ENCODE measurements at places on chromosomes 1 and 21. TPM values are rescaled to one million over a fixed set of nuclear protein-coding genes. Genes with fewer than 3 reads are reported as not detected.
A peak's percentile ranks its signal among the peaks of the same experiment; 100 is the strongest.

The CTTNBP2NL gene
- polyA plus RNA-seq = 4.8 TPM

The FMO2 gene
- polyA plus RNA-seq = not detected

The DENND2C gene
- 0.96 TPM for polyA plus RNA-seq

The FAM72C gene
- 0.97 TPM for polyA plus RNA-seq

The CRYAA gene
- not detected for polyA plus RNA-seq

DNA sequence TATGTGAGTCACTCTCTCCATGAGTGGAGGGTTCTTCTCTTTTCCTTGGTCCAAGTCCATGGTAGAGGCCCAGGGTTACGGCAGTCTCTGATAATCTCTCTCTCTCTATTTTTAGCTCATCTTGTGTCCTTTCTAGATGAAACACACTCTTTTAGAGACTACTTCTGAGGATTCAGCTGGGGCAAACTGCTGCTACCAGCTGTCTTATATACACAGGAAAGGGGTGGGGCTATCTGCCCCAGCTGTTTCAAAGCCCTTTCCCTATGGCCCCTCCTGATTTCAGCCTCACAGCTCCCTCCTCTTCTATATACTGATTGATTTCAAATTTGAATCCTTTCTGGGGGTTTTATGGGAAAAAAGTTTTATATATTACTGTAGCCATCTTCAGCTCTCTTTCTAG lies 324.8 kb downstream of the RWDD3 start:
- no peak overlapping the region for H3K4me3 ChIP-seq
- DNase-seq = no peak
- H3K36me3 ChIP-seq = no peaks in the 10 kb centered on the region
- no peak overlapping the region for H3K27ac ChIP-seq
- H3K4me1 ChIP-seq = no peaks in the 10 kb centered on the region
- H3K27me3 ChIP-seq = no peaks in the 10 kb centered on the region

- no peaks in the 10 kb centered on the region for H3K36me3 ChIP-seq
- no peaks in the 10 kb centered on the region for H3K4me1 ChIP-seq
- H3K4me3 ChIP-seq = no peak overlapping the region
Measured at GRCh38 chr1:162035241-162035640, 11.6 kb upstream of the OLFML2B start.

GRCh38 chr1:106952776-106953175 lies 103.7 kb upstream of the PRMT6 start:
- no peaks in the 10 kb centered on the region for H3K27me3 ChIP-seq
- H3K36me3 ChIP-seq = no peaks in the 10 kb centered on the region
- H3K4me1 ChIP-seq = no peaks in the 10 kb centered on the region
- H3K27ac ChIP-seq = no peak overlapping the region
- H3K4me3 ChIP-seq = no peak overlapping the region
- DNase-seq = no peak

DNA sequence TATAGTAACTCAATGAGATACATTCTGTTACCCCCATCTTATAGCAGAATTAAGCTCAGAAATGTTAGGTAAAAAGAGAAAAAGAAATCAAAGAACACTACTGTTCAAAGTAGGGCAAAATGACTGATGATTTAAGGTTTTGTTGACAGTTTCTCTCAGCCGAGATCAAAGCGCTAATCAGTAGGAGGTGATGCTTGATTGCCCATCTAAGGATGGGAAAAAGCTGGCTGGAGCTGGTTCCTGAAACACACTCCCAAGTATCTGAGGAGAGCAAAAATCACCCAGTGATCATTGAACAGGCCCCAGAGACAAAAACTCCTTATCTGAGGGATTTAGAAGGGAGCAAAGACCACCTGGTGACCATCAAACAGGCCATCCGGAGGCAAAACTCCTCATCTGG lies 64.5 kb upstream of the CSF1 start:
- H3K4me1 ChIP-seq = no peaks in the 10 kb centered on the region
- no peak overlapping the region for H3K4me3 ChIP-seq
- no peaks in the 10 kb centered on the region for H3K27me3 ChIP-seq
- no peaks in the 10 kb centered on the region for H3K36me3 ChIP-seq
- DNase-seq = peak; percentile 8

DNA sequence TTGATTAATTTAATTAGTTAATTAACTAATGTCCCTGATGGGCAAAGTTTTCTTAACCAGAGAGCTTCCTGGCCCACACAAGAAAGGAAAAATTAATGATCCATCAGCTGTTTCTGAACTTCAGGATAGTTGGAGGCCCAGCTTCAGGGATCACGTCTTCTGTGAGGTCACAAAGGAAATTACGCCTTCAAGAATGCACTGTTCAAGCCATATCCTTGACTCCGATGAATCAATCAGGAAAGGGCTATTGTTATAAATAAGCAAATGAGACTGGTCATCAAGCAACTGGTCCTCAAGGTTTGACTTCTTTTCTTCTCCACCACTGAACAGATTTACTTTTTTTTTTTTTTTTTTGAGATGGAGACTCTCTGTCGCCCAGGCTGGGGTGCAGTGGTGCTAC lies 40.6 kb downstream of the TCP10L start:
- H3K27me3 ChIP-seq = no peaks in the 10 kb centered on the region
- no peak overlapping the region for H3K4me3 ChIP-seq
- no peaks in the 10 kb centered on the region for H3K36me3 ChIP-seq
- no peaks in the 10 kb centered on the region for H3K4me1 ChIP-seq

GRCh38 chr1:26942656-26943055 lies 17.6 kb downstream of the KDF1 start:
- no peaks in the 10 kb centered on the region for H3K4me1 ChIP-seq
- H3K4me3 ChIP-seq = no peak overlapping the region
- H3K36me3 ChIP-seq = peaks cover 52% of the 10 kb centered on the region
- DNase-seq = no peak

DNA sequence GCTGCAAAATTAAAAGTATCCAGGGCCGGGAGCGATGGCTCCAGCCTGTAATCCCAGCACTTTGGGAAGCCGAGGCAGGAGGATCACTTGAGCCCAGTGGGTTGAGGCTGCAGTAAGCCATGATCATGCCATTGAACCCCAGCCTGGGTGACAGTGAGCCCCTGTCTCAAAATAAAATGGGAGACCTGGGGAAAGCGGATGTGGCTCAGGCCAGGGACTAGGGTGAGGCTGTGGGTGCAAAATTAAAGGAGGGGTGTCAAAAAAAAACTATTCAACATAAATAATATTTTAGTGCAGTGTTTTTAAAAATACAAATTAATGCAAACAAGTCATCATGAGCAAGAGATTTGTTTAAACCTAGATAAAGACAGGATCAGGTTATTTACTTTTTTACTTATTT lies 100.1 kb upstream of the SLC45A1 start:
- H3K27ac ChIP-seq = no peak overlapping the region
- no peaks in the 10 kb centered on the region for H3K36me3 ChIP-seq
- H3K4me1 ChIP-seq = no peaks in the 10 kb centered on the region
- H3K27me3 ChIP-seq = no peaks in the 10 kb centered on the region

DNA sequence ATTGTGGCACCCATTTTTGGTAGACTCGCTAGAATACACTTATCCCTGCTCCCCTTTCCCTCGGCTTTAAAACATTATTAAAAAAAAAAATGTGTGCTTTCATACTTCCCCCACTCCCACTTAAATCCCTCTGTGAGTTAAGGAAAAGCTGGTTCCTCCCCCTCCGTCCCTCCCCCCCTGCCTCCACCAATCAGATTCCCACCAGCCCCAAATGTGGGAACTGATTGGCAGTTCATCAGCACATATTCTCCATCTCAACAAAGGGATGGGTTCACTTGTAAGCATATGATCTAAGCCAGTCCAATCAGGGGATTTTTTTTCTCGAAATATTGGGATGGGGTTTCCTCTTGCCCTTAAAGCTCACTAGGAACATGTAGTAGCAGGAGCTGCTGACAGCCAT lies 10.8 kb upstream of the FYB2 start:
- H3K36me3 ChIP-seq = no peaks in the 10 kb centered on the region
- DNase-seq = no peak
- 0 out of 2 replicates have a peak, but pooled peaks cover 2% of the 10 kb centered on the region for H3K27me3 ChIP-seq

GRCh38 chr21:35578831-35579471 lies 481.4 kb downstream of the SETD4 start:
- H3K27me3 ChIP-seq = no peaks in the 10 kb centered on the region
- H3K4me1 ChIP-seq = no peaks in the 10 kb centered on the region
- no peak overlapping the region for H3K27ac ChIP-seq
- no peaks in the 10 kb centered on the region for H3K36me3 ChIP-seq
- no peak for DNase-seq
- no peak overlapping the region for H3K4me3 ChIP-seq

DNA sequence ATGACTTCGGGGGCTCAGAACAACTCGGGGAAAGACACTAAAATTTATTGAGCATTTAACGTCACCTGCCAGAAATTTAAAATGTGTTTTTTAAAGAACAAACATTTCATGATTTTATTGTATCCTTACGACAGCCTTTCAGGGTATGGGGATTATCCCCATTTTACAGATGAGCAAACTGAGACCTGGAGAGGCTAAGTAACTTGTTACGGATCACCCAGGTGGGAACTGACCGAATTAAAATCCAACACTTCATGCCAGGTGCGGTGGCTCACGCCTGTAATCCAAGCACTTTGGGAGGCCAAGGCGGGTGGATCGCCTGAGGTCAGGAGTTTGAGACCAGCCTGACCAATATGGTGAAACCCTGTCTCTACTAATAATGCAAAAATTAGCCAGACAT lies 50.9 kb downstream of the DISC1 start:
- H3K36me3 ChIP-seq = no peaks in the 10 kb centered on the region
- DNase-seq = no peak
- H3K27me3 ChIP-seq = no peaks in the 10 kb centered on the region
- H3K4me1 ChIP-seq = no peaks in the 10 kb centered on the region
- no peak overlapping the region for H3K27ac ChIP-seq

DNA sequence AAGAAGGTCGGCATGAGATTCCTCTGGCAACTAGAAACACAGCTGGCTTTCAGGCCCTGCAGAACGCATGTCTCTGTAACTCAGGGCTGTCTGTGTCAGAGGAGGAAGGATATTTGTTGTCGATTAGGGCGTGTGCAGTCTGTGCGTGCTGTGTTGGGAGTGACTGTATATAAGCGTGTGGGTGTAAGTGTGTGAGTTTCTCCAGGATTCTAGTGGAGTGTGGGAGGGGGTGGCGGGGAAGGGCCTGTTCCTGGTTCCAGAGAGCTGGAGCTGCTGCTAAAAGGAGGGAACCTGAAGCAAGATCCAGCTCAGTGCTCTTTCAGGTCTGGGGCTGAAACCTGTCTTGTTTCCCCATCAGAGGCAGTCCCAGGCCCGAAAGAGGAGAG lies 74.3 kb downstream of the SLC16A1 start:
- DNase-seq = no peak
- no peaks in the 10 kb centered on the region for H3K36me3 ChIP-seq
- no peaks in the 10 kb centered on the region for H3K27me3 ChIP-seq
- peaks cover 5% of the 10 kb centered on the region for H3K4me1 ChIP-seq

DNA sequence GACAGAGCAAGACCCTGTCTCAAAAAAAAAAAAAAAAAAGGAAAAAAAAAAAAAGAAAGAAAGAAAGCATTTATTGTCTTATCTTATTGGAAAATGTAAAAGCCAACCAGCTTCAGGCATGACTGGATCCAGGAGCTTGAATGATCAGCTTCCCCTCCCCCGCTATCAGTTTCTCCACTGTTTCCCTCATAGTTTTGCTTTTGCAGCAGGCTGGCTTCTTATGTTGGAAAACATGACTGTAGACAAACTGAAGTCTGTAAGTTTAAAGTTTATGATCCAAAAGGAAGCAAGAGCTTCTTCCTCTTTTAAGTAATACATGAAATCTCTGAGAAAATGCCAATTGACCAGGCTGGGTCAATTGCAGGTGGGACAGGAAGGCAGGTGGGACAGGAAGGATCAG lies 52.2 kb downstream of the FHAD1 start:
- no peaks in the 10 kb centered on the region for H3K4me1 ChIP-seq
- H3K27me3 ChIP-seq = no peaks in the 10 kb centered on the region
- H3K4me3 ChIP-seq = no peak overlapping the region

DNA sequence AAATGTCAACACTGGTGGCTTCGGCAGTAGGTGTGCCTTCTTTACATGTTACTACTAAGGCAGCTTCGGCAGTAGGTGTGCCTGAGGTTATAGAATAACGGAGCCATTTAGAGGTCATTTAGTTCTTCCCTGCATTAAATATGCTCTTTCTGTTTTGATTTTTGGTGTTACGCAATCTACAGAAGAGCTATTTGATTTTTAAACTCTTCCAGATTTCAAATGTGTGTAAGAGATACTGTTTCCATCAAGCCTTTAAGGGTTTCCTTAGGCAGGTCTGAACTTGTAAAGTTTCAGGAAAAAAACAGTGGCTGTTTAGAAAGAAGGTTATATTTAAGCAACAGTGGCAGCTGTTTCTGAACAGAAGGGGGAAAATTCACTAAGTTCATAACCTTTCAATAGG lies 54.8 kb downstream of the PIK3R3 start:
- H3K27me3 ChIP-seq = no peaks in the 10 kb centered on the region
- no peak overlapping the region for H3K27ac ChIP-seq
- H3K36me3 ChIP-seq = no peaks in the 10 kb centered on the region
- DNase-seq = no peak
- H3K4me1 ChIP-seq = no peaks in the 10 kb centered on the region

GRCh38 chr1:221760911-221761310 lies 19.0 kb upstream of the DUSP10 start:
- no peaks in the 10 kb centered on the region for H3K27me3 ChIP-seq
- H3K27ac ChIP-seq = no peak overlapping the region
- no peak overlapping the region for H3K4me3 ChIP-seq
- DNase-seq = no peak

GRCh38 chr21:37208741-37209225 lies 58.4 kb downstream of the VPS26C start:
- H3K4me1 ChIP-seq = no peaks in the 10 kb centered on the region
- H3K27me3 ChIP-seq = no peaks in the 10 kb centered on the region
- no peak for DNase-seq
- no peaks in the 10 kb centered on the region for H3K36me3 ChIP-seq
- no peak overlapping the region for H3K4me3 ChIP-seq
- H3K27ac ChIP-seq = no peak overlapping the region

DNA sequence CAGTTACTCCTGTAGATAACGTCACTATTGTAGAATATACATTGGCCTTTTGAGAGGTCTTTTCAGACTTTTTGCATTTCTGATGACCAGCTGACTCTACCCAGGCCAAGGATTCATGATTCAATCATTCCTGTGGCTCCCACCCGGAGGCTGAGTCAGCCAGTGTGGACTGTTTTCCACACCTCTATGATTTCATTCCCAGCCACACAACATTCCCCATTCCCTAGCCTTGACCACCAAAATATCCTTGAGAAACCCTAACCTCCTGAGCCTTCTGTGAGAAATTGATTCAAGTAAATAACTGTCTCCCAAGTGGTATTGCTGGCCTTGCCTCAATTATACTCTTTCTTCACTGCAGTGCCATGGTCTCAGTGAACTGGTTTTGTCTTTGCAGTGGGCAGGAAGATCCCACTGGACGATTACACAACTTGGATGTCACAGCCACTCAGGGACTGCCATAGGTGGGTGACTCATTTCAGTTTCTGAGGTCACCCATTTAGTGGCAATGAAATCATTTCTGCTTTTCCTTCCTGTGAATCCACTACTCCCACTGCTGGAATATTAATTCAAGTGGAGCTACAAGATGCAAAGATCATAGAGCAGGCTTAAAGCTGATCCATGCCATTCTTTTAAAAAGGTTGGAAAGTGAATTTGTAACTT lies 518.6 kb upstream of the ZP4 start:
- H3K27ac ChIP-seq = no peak overlapping the region
- H3K36me3 ChIP-seq = no peaks in the 10 kb centered on the region
- no peak overlapping the region for H3K4me3 ChIP-seq
- DNase-seq = no peak
- no peaks in the 10 kb centered on the region for H3K4me1 ChIP-seq
- no peaks in the 10 kb centered on the region for H3K27me3 ChIP-seq
